ENCODE measurements at places on chromosomes 1 and 21.

- H3K36me3 ChIP-seq: no peaks in the 10 kb centered on the region
- H3K4me3 ChIP-seq: no peak overlapping the region
- no peak overlapping the region for H3K27ac ChIP-seq
- H3K27me3 ChIP-seq: peaks cover 12% of the 10 kb centered on the region
- no peak for DNase-seq
Observed at GRCh38 chr1:56816909-56817308, 2.3 kb downstream of the FYB2 start.

DNA sequence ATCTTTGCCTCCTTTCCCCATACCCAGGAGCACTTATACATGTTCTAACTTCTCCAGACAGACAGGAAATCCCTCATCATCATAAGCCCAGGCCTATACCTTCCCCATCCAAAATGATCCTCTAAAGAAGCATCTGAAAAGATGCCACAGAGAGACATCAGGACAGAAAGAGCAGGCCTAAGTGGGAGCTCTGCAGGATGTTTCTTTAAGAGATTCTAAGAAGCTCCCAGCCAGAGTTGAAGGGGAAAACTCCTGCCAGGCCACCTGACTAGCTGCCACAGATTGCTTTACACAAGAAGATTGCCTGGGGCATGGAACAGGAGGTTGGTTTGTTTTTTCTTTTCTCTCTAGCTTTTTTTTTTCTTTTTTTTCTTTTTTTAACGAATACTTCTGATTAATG is 275.8 kb downstream of the VAV3 start:
- no peaks in the 10 kb centered on the region for H3K4me1 ChIP-seq
- no peaks in the 10 kb centered on the region for H3K27me3 ChIP-seq
- no peak overlapping the region for H3K4me3 ChIP-seq
- no peaks in the 10 kb centered on the region for H3K36me3 ChIP-seq
- no peak overlapping the region for H3K27ac ChIP-seq

GRCh38 chr1:179867493-179868330 is 9.9 kb downstream of the TOR1AIP2 start:
- peaks cover 37% of the 10 kb centered on the region for H3K4me1 ChIP-seq
- peak; percentile 49 for DNase-seq
- H3K27me3 ChIP-seq: no peaks in the 10 kb centered on the region

DNA sequence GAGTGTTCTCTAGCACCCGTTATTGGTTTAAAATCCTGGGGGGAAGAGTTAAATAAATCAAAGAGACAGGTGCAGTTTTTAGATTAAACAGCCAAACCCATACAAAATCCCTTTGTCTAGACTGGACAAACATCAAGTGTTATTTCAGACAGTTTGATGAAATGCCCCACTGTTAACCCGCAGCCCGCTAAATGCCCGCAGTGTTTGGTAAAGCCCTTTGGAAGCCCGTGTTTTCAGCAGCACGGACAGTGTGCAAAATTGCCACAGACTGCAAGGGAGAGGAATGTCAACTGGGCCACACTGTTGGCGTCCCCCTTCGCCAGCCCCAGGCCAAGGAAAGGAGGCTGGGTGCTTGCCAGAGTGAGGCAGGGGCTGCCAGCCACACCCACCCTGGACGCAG is 26.6 kb downstream of the AJAP1 start:
- DNase-seq: no peak
- no peaks in the 10 kb centered on the region for H3K27me3 ChIP-seq
- H3K4me1 ChIP-seq: no peaks in the 10 kb centered on the region
- no peaks in the 10 kb centered on the region for H3K36me3 ChIP-seq

DNA sequence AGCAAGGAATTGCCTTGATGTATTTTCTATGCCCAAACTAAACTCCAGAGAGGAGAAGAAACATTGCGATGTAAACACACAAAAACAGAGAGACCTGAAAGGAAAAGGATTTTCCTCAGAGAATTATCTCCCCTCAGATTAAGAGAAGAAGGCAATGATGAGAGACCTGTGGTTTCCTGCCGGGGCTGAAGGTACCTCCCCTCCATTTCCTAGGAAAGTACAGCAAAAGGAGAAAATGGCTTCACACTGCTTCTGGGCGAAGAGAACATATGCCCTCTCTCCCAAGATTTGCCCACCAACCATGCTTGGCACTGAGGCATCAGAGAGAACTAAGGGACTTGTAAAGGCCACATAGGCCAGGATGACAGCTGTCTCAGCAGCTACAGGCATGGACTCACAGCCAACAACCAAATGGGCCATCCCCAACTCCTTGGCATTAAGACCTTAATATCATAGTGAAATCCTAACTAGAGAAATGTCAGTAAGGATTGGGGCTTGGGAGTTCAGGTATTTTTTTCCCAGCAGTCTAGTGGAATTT is 523.0 kb downstream of the PTPRC start:
- H3K4me3 ChIP-seq: no peak overlapping the region
- no peak for DNase-seq
- H3K4me1 ChIP-seq: no peaks in the 10 kb centered on the region
- no peak overlapping the region for H3K27ac ChIP-seq

- H3K36me3 ChIP-seq: no peaks in the 10 kb centered on the region
- H3K27ac ChIP-seq: no peak overlapping the region
- no peaks in the 10 kb centered on the region for H3K4me1 ChIP-seq
- DNase-seq: no peak
- peaks cover 12% of the 10 kb centered on the region for H3K27me3 ChIP-seq
Observed at GRCh38 chr1:1451696-1452364, 2.3 kb downstream of the ATAD3C start.

All from HFFc6 (cell line).